ENCODE measurements at places on chromosomes 1 and 21.

- no peak for DNase-seq
These were observed 175.6 kb upstream of the C1orf105 start for GRCh38 chr1:172244865-172245264.

- DNase-seq = peak; percentile 97
These were observed 54.4 kb downstream of the PRSS38 start for GRCh38 chr1:227869851-227870305.

DNA sequence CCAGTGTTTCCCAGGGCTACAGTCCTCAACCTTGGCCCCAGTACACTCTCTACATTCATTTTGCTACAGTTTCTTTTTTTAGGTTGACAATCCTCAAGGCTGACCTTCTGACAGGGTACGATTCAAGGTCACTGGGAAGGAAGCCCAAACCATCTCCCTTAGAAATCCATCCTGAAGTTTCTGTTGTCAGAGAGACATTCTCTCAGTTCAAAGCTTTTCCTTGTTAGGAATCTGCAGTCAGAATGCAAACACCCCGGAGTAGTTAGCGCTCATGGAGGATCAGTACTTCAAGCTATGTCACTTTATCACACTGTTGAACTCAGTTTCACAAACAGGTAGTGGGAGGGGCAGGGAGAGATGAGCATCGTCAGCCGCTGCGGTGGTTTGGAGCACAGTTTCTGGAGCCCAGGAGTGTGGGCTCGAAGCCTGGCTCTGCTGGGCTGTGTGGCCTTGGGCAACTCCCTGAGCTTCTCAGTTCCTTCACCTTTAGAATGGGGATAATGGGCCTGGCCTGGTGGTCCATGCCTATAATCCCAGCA lies 4.2 kb downstream of the SLC2A5 start:
- no peak for DNase-seq

DNA sequence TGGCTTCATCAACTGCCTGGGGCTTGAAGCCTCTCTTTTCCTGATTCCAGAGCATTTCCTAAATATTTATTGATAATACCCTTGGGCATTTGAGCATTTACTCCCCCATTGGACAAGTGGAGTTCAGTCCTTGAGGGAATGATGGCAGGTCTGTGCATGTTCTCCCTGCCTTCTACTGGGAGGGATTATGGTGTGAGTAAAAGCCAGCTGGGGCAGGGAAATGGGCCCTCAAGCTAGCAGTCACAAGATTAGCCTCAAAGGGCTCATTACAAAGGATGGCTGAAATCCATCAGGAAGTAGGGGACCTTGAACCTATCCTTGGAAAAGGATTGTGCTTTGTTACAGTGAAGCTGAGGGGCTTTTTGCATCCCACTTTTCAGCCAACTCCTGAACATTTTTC lies 24.2 kb upstream of the OSBPL9 start:
- no peak for DNase-seq

DNA sequence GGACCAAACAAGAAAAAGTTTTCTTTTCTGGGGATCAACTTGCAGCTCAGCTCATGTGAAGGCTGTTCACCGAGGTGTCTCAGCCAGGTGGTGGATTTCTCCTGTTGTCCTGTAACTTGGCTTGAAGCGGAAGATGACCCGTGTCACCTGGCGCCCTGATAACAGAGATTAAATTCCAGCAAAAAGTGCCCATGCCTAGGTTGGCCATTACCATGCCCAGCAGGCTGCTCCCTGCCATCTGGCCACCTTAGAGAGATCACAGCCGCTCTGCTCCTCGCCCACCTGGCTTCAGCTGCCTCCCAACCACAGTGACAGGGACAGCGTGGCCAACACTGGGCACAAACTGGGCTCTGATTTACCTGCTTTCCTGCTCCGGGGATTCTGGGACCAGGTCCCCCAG lies 149.5 kb downstream of the ZBTB18 start:
- no peak for DNase-seq

- no peak for DNase-seq
These were observed 9.0 kb downstream of the CFH start for GRCh38 chr1:196660852-196661251.

GRCh38 chr21:44552136-44552535 lies 831 bp upstream of the KRTAP10-2 start:
- DNase-seq = no peak

Data from HFF-Myc (cell line).